ENCODE measurements at places on chromosomes 4 and X.
A peak's percentile ranks its signal among the peaks of the same experiment; 100 is the strongest.

- no peak for DNase-seq
These were observed 14.2 kb downstream of the GRPR start for GRCh38 chrX:16137416-16138107.

DNA sequence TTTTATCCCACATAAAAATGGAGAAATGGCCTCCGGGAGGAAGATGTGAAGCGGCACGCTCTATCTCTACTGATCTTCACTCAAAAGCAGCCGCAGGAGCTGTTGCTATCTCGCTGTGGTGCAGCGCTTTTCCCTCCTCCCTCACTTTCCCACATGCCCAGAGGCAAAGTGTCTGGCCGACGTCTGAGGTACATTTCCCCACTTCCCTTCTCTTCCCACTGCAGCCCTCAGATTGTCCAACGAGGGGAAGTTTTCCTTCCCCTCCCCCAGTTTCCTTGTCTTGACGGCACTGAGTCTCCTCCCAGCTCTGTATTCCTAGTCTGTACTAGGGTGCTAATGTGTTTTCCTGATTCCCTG is 660 bp upstream of the COL25A1 start:
- DNase-seq: no peak

DNA sequence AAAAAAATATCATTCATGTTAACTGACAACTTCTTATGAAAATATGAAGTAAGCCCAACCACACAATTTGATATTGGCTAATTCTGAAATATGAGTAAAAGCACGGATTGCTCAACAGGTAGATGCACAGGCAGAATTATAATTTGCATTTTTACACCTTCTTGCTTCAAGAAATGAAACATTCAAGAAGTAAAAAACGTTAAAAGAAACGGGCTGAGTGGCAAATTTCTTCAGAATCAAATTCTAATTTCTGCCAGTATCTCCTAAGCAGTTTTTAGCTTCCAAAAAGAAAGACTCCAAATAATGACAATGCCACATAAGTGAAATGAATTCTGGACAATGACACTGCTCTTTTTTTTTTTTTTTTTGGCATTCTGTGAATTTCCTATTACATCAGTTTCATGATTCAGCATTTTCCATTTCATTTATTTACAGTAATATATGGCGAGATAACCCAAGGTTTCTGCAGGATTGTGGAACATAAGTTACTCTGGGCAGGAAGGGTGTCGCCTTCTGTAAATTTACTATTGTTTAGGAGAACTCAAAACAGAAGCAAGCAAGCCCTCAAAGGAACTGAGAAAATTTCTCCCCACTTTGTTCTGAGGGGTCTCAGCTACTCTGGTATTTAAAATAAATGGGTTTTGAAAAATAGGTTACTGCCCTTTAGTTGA is 1.4 kb downstream of the SEL1L3 start:
- no peak for DNase-seq

GRCh38 chr4:24881508-24882196 is 31.2 kb downstream of the CCDC149 start:
- DNase-seq: no peak

DNA sequence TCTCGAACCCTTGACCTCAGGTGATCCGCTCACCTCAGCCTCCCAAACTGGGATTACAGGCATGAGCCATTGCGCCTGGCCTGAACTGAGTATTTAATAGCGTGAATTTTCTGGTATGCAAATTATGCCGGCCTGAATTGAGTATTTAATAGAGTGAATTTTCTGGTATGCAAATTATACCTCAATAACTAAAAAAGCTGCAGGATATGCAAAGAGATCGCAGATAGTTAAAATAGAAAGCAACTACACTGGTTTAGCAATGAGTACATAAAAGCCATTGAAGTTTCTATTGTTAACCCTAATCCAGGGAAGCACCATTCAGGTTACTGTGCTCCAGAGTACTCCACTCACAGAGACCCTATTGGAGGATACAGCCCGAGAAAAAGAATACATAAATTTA is 22.8 kb downstream of the FBXW7 start:
- no peak for DNase-seq

GRCh38 chr4:119865389-119865788 is 201.3 kb downstream of the MAD2L1 start:
- no peak for DNase-seq

- DNase-seq: no peak
These were observed 1015.0 kb upstream of the GRID2 start for GRCh38 chr4:91288702-91289311.

DNA sequence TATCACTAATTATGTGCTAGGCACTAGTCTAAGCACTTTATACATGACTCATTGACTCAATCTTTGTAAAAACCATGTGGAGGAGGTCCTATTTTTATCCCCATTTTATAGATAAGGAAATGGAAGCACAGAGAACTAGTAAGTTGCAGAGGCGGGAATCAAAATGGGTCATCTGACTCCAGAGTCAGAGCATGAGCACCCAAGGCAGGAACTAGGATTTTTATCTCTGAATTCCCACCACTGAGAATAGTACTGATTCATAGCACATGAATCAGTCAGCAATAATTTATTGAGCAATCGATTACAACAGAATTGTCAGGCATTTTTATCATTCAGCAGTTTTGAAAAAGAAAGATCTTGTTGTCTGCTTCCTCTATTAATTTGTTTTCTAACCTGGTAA is 19.3 kb downstream of the SCARB2 start:
- peak; percentile 76 for DNase-seq

DNA sequence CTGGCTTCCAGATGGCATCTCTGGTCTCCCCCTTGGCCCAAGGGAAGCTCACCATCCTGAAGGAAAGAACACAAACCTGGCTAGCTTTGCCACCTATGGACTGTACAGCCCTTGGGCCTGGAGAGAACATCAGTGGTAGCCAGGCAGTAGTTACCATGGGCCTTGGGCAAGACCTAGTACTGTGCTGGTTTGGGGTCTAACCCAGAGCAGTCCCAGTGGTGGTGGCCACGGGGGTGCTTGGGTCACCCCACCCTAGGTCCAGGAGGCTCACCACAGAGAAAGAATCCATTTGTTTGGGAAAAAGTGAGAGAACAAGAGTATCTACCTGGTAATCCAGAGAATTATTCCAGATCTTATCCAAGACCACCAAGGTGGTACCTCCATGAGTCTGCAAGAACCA is 290.7 kb upstream of the PPP1R2C start:
- DNase-seq: no peak

GRCh38 chr4:89906777-89907521 is 12.3 kb downstream of the MMRN1 start:
- DNase-seq: no peak

- DNase-seq: no peak
These were observed 272.9 kb upstream of the ARX start for GRCh38 chrX:25288676-25289075.
